Amygdala (tissue), 56 donors: ENCODE measurements at places on chromosomes 2 and 18.

DNA sequence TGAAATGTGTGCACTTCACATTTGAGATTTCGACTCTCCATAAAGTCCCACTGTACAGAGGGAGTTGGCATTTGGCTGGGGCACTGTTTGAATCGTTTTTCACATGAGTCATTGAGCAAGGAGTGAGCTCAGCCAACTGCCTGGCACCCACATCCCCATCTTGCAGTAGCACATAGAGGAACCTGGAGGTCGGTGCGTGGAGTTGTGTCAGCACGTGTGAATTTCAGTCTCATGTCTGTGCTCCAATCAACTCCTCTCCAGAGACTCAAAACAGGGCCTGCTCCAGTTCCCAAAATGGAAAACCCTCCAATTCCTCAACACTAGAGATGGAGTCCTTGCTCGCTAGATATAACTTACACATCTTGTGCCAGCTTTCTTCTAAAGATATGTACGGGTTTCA lies 126.8 kb upstream of the CAPN13 start:
- DNase-seq, result no peak

- DNase-seq, result peak; percentile 43
Measured at GRCh38 chr2:105329561-105330495, at the start of gene TGFBRAP1. Gene TGFBRAP1 (minus strand): TSS chr2:105329735. CDS start chr2:105308301, 21,434 bp downstream.

DNA sequence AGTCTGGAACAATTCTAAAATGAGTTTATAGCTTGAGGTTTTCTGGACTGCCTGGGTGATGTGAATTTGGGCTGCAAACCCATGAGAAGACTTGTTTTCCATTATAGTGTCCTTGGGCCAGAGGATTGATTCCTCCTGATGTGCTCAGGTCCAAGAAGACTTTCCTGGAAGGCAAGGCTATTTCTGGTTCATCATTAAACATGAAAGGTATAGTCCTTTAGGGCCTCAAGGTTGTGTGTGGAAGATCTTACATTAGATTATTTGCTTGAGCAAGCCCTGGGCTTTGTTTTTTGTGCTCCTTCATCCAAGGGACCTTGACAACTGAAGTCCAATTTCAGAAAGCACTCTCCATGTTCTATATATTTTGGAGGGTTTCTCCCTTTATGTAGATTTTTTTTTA lies 26.8 kb upstream of the NEDD4L start:
- no peak for DNase-seq

GRCh38 chr2:100606726-100607343 lies 44.0 kb downstream of the PDCL3 start:
- DNase-seq, result peak; percentile 9

DNA sequence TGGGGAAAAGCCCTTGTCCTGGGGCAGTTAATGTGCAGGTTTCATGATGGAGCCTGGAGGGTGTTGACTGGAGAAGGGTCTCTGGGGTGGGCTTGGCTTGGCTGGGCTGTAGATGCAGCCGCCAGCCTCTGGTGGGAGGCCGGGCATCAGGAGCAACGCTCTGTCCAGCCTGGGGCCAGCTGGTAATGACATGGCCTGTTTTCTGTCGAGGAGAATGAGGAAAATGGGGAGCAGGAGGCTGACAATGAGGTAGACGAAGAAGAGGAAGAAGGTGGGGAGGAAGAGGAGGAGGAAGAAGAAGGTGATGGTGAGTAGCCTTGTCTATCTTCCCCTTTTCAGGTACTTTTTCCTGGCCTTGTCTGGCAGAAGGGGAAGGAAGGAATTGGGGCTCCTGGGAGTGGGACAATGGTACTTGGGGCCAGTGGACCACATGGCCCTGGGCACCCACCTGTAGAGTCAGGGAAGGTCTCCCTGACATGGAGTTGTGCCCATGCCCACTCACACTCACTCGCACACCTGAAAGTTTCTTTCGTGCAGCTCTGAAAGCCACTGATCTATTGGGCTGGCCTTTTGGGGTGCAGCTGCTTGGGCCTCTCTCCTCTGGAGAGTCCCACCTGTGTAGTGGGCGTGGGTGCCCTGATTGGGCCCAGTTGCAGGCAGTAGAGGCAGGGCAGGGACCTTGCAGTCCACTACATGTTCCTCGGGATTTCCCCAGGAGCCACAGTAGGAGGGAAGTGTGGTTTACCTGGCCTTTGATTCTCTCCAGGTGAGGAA lies 3.5 kb downstream of the PTMA start:
- no peak for DNase-seq

- no peak for DNase-seq
Measured at GRCh38 chr18:32760391-32760790, 12.4 kb downstream of the KLHL14 start.

- no peak for DNase-seq
Measured at GRCh38 chr2:190584980-190585661, 50.6 kb upstream of the NEMP2 start.

- DNase-seq, result peak; percentile 29
Measured at GRCh38 chr2:46984642-46985476, 69.3 kb upstream of the MCFD2 start.

DNA sequence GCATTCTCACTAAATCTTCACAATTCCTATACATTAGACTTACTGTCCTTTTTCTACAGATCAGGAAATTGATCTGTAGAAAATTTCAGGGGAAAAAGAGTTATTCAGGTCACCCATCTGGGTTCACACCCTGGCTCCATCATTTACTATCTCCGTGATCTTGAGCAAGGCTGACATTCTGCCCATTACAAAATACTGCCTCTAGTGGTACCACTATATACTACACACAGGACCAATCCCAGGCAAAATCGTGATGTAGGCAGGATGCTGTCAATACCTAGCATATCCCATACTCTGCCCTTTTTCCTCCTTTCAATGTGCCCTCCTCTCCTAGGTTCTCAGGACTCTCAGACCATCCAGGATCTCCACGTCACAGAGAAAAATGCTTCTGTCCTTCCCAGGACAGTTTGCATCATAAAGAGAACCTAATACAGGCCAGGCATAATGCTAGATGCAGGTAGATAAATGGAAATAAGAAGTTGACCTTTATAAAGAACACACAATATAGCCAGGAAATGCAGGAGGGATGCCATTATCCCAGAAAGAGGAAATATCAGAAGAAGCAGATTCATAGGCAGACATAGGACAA lies 101.9 kb downstream of the CDH20 start:
- DNase-seq, result no peak

DNA sequence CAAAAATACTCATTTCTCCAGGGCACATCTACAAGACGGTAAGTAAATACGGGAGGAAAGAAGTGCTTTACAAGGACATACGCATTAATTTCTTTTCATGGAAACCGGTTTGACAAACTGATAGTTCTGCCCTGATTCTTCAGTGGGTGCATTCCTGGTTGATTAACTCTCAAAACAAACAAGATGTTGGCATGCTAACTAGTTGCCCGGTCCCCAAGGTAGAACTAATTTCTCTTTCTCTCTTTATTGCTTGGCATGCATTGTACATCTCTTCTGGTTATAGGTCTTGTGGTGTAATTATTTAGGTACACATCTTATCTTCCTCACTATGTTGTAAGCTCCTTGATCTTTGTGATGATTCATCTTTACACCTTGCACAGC lies 46.9 kb upstream of the SPATS2L start:
- DNase-seq, result no peak

- no peak for DNase-seq
Measured at GRCh38 chr18:55968550-55968949, 380.6 kb upstream of the TCF4 start.

GRCh38 chr2:17476830-17477229 lies 41.4 kb downstream of the RAD51AP2 start:
- no peak for DNase-seq

DNA sequence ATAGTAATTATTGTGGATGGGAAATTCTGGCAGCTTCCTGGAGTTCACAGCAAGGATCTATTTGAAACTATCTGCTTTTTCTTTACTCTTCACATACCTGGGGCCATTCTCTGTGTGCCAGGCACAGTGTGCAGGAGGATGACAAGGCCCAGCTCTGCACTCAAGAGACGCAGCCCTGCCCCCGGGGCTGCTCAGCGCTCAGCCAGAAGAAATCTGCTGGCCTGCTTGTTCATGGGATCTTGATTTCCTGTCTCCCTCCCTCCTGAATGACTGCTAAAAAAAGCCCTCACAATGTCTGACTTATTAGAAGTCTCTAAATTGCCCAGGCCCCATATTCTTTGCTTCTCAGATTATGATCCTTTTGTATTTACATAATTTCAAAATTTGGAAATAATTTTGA lies 210.9 kb downstream of the DCDC2C start:
- no peak for DNase-seq

DNA sequence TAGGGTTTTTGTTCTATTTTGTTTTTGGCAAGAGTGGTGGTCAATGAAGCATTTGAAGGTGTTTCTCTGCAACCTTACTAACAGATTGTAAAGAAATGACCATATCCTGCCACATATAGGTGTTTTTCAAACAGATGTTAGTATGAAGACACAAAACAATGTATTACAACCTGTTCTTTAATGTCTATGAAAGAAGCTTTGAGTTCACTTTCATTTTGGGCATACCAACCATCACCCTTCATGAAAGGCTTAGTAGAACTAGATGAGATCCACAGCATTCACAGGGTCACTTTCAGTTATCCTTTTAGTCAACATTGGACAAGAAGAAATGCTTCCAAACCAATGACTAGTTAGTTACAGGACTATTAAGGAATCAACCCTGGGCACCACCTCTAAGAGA lies 95.1 kb downstream of the EHBP1 start:
- no peak for DNase-seq

- DNase-seq, result no peak
Measured at GRCh38 chr18:42901161-42901560, 214.3 kb downstream of the RIT2 start.

GRCh38 chr2:108316033-108316432 lies 27.3 kb downstream of the SULT1C2 start:
- DNase-seq, result no peak

GRCh38 chr18:54444319-54444914 lies 86.7 kb downstream of the C18orf54 start:
- DNase-seq, result no peak

DNA sequence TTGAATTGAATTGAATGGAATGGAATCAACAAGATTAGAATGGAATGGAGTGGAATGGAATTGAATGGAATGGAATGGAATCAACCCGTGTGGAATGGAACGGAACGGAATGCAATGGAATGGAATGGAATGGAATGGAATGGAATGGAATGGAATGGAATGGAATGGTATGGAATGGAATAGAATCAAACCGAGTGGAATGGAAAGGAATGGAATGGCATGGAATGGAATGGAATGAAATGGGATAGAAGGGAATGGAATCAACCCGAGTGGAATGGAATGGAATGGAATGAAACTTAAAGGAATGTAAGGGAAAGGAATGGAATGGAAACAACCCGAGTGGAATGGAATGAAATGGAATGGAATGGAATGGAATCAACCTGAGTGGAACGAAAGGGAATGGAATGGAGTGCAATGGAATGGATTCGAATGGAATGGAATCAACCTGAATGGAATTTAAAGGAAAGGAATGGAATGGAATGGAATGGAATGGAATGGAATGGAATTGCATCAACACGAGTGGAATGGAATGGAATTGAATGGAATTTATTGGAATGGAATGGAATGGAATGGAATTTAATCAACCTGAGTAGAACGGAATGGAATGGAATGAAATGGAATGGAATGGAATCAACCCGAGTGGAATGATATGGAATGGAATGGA lies 1146.6 kb downstream of the RPIA start:
- DNase-seq, result no peak

DNA sequence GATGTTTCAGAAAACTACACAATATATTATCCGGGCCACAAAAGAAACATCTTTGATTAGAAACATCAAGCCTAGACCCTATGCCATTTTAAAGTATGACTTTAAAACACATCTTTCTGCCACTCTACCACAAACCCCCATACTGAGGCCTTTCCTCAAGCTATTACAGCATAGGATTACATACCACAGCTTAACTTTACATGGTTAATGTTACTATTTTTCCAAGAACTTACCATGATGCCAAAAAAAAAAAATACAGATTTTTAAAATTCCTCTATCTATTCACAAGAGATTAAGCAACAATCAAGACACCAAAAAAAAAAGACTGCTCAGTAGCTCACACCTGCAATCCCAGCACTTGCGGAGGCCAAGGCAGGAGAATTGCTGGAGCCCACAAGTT lies 9.0 kb downstream of the NCKAP1 start:
- DNase-seq, result no peak

DNA sequence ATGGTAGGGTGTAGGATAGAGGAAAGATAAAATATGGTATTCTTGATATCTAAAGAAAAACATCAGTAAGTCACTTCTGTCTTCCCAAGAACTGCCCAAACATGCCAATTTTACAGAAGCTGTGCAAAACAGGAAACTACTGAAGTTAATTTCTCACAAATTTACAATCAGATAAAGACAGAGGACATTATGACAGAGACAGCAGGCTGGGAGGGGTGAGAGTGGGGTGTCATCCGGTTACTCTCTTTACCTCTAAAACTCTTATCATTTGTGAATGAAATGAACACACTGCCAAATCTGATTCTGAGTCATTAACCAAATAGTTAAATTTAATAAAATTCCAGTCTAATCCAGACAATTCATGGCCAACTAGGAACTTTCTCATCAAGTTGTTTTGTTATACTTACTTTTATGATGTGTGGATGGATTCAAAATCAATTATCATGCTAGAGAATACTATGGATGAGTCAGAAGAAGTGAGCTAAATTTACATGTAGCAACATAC lies 323.2 kb upstream of the MEX3C start:
- DNase-seq, result no peak

- DNase-seq, result no peak
Measured at GRCh38 chr18:77023102-77023782, 109.3 kb downstream of the MBP start.

DNA sequence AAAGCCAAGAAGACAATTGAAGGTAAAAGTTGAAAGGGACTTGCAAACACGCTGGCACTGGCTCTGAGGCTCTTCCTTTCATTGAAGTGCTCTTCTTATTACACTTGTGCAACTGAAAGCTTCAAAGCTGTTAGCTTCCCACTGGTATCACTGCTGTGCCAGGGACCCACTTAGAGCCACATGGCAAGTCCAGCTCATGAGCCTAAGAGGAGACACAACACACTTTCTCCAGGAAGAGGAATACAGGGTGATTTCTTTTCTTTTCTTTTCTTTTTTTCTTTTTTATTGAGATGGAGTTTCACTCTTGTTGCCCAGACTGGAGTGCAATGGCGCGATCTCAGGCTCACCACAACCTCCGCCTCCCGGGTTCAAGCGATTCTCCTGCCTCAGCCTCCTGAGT lies 218.2 kb downstream of the ATAD2B start:
- DNase-seq, result no peak

GRCh38 chr2:157260533-157261198 lies 3.2 kb downstream of the GALNT5 start:
- DNase-seq, result no peak

GRCh38 chr2:46230115-46230571 lies 67.1 kb upstream of the EPAS1 start:
- DNase-seq, result peak; percentile 19

- no peak for DNase-seq
Measured at GRCh38 chr2:128536925-128537620, 218.4 kb upstream of the HS6ST1 start.

DNA sequence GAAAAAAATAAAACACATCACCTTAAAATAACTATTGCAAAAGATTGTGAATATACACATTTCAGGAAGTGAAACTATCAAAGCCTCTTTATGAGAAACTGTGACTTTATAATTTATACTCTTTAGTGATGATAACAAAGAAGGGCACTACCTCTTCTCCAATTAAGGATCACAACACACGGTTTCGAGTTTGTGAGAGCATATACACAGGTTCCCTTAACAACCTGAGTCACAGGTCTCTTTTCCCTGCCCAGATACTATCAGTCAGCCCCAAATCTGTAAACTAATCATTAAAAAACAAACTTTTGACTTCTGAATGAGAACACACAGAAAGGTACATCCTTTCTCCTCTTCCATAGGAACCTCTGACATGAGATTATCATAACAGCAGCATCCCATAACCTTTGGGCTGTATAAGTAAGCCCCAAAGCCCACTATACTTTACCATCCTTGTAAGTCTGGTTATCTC lies 44.9 kb downstream of the PTPN2 start:
- no peak for DNase-seq
